Daoy (cell line): ENCODE measurements at places on chromosomes 4 and X. TPM values are rescaled to one million over a fixed set of nuclear protein-coding genes. Genes with fewer than 3 reads are reported as not detected.

GRCh38 chrX:130304587-130305368 is 34.9 kb upstream of the SLC25A14 start:
- DNase-seq: no peak

Gene CLNK
- not detected in 2 replicates for total RNA-seq

GRCh38 chr4:112142182-112142581 is 3.1 kb upstream of the FAM241A start:
- no peak for DNase-seq

GRCh38 chr4:141759796-141760425 is 123.5 kb downstream of the IL15 start:
- DNase-seq: no peak

DNA sequence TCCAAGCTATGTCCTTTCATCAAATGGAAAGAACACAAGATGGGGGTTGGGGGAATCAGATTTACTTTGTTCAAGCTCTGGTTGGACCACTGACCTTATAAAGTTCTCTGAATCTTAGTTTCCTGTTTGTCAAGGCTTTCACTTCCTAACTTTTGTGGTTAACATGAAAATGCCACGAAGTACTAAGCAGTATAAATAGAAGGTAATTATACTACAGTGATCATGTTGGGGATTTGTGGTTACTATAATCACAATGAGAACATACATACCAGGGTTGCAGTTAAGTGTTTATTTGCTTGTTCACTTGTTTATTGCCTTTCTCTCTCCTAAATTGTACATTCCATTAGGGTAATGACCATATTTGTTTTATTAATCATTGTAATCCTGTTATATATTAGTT is 53.2 kb downstream of the SPRY1 start:
- no peak for DNase-seq

DNA sequence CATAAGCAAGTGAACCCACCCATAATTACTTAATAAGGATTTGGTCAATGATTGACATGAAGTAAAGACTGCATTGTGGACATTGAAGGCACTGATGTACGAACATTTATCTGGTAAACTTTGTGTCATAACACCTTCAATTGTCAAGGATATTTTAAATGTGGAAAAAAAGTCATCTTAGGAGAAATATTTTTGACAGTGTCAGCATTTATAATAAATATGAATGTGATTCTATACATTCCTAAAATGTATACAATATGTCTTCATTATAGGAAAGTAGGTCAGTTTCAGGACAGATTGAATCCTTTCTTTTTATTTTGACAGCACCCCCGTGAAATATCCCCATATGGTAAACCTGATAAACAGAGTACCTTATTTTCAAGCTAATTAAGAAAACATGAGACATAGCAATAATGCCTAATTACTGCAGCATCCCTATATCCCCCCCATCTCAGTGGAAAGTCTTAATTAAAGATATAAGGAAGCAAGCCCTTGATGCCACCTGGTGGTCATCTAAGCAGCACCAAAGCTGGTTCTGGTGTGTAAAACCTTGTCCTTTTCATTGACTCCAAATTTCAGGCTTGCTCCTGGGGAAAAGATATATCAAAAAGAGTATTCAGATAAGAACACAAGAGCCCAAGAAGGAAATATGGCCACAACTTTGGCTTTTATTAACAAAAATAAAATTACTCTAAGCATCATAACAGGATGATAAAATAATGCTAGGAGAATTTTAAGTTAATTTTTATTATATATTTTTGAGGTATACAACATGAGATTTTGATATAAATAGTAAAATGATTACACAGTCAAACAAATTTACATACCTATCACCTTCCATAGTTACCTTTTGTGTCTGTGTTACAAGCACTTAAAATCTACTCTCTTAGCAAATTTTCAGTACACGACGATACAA is 379.7 kb downstream of the TLL1 start:
- DNase-seq: no peak

DNA sequence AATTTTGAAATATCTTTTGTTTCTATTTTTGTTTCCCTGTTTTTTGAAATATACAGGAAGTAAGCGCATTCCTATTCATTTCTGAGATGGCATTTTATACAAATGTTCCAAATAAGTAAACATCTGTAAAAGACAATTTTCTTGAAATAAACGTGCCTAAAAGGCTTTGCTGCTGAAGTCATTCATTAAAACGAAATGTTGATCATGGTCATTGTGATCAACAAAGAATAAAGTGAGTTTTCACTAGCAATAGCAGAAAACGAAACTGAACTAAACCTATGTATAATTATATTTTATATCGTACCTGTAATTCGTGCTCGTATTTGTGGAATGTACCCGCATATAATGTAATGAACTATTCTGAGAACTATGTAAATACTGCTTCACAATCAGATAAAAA is 221.2 kb downstream of the MGST2 start:
- DNase-seq: no peak

Gene DMRTC1
- total RNA-seq: 0.46 TPM in 1 of 2 replicates, not detected in the other

Gene SLC34A2
- not detected in 2 replicates for total RNA-seq

Gene UBE2K
- 20.2 and 20.4 TPM in 2 replicates for total RNA-seq
